ENCODE measurements at places on chromosomes 3 and 15.

- DNase-seq, result no peak
These were observed 72.3 kb upstream of the PDZRN3 start for GRCh38 chr3:73697020-73697419.

- DNase-seq, result no peak
These were observed 9.1 kb downstream of the GHRL start for GRCh38 chr3:10283638-10284037.

DNA sequence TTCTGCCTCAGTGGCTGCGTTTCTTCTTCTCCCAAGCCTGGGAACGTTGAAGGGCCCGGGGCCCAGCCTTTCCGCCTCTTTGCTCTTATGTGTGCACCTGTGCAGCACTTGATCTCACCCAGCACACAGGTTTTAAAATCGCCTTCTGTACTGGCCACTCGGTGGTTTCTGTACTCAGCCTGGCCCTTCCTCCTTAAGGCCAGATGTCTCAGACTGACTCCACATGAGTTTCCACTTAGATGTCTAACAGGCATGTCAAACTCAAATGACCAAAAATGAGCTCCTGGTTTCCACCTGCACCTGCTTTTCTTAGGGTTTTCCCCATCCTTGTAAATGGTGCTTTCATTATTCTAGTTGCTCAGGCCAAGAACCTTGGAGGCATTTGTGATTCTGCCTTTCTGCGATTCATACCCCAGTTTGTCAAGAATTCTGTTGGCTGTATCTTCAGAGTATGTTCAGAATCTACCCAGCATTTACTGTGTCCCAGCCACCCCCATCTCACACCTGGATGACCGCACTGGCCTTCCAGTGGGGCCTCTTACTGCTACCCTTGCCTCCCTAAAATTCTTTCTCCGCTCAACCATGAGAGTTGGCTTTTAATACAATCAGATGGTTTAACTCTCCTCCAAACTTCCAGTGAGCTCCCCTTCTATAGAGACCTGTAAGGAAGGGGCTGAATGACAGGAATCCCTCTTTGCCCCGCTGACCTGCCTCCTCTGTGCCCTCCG lies 2.2 kb upstream of the TRAK1 start:
- no peak for DNase-seq

DNA sequence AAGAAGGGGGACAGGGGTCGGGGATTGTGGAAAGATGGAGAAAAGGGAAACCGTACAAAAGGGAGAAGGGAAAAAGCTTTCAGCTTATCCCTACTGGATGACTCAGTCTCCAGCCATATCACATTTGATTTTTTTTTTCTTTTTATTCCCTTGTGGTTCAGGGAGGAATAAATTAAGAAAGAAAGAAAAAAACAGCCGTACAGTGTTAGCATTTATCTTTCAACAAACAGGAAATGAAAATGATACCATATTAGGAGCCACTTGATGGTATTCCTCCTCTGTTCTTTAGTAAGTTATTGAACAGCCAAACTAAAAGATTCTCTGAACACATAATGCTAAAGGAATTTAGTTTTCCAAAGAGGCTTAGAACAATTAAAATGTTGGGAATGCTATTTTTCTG lies 594.4 kb downstream of the FOXP1 start:
- no peak for DNase-seq

DNA sequence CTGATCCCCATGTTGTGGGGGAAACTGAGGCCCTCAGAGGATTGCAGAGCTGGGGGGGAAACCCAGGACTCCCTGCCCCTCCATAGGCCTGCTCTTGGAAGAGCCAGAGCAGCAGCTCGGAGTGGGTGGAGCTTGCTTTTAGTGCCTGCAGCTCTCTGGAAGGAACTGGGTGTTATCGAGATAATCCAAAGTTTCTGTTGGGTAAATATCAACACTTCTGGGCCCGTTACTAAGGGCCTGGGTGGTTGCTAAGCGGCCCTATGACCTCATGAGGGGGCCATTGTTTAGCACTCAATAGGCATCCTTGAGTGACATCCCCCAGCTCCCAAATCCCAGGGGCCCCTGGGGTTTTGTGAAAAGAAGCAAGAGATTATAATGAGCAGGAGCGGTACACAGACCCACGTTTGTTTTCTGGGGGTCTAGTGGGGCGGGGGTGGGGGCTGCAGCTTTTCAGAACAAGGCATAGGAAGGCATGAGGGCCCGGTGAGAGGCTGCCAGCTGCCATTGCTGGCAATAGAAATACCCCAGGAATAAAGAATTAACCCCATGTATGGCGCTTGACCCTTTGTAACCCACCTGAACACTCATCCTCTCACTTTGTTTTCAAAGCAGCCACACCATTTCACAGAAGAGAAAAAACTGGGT lies 48.3 kb upstream of the ATP2B2 start:
- no peak for DNase-seq

DNA sequence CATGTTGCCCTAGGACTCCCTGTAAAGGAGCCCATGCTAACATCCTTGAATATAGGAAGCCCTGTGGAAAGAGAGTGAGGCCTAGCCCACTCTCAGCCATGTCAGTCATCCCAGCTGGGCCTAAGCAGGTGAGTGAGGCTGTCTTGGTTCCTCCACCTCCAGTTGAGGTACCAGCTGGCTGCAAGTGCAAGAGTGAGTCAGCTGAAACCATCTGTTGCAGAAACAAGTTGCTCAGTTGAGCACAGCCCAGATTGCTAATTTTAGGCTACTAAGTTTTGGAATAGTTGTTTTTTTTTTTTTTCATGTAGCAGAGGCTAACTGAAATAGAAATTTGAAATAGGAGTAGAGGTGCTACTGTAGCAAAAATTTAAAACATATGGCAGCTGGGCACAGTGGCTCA lies 43.7 kb upstream of the ADPGK start:
- DNase-seq, result no peak

DNA sequence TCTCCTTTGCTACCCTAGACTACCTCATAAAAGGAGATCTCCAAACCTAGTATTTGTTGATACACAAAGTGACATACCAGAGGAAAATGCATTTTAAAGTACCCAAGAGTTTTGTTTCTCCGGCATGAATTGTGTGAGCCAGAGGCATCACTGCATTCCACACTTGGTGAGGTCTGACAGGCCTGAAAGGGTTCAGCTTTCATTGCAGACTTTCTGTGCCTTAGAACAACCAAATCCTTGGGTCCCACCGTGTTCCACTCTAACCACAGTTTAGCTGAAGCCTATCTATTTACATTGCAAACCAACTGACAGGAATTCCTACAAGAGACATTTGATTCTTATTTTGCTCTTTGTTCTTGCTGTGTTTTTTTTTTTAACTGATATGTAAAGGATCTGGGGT lies 21.0 kb upstream of the EID1 start:
- DNase-seq, result no peak

DNA sequence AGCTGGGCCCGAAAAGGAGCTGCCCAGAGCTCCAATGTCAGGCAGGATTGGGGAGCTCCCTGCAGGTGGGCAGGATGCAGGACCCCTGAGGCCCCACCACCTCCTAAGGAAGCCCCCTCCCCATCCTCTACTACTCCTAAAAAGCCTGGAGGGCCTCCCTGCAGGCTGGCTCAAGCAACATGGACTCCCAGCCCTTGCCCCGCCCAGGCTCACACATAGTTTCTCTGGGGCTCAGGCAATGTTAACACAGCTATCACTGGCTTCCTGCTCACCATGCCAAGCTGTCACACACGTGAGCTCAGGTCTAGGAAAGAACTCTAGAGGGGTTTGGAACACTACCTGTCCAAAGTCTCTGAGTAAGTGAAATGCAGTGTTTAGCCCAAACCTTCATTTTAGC lies 65.4 kb upstream of the ZNF148 start:
- DNase-seq, result no peak

- DNase-seq, result peak; percentile 71
These were observed at the start of gene MESP2 for GRCh38 chr15:89776274-89777072. Gene MESP2 (plus strand): TSS chr15:89776332. CDS start chr15:89776358, 26 bp downstream.

DNA sequence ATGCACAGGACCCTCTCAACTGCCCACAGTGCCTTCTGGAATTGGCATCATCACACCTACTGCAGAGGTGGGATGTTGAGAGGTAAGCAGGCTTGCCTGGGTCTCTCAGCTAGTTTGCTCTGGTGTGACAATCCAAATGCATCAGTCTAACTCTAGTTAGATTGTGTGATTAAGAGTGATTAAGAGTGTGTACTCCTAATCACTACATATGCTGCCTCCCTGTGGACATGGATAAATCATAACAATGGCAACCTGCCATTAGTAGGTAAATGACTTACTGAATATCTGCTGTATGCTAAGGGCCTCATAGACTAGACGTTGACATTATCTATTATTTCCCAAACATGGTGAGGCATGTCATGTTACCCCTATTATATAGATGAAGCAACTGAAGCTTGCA lies 342.1 kb downstream of the OCA2 start:
- DNase-seq, result no peak

DNA sequence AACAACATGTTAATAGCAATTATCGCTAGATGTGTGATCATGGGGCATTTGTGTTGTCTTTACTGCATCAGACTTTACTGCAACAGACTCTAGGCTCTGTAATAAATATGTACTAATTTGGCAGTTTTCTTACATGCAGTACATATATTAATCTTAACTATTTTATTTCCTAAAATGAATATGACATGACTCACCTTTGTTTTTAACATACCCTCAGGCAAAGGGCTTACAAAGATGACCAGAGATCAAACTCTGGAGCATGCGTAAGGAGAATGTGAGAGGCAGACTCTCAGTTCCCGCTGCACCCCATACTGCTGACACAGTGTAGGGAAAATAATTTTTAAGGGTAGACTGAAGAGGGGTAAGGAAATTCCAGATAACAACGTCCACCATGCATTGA lies 7.2 kb upstream of the FAM174B start:
- DNase-seq, result no peak

DNA sequence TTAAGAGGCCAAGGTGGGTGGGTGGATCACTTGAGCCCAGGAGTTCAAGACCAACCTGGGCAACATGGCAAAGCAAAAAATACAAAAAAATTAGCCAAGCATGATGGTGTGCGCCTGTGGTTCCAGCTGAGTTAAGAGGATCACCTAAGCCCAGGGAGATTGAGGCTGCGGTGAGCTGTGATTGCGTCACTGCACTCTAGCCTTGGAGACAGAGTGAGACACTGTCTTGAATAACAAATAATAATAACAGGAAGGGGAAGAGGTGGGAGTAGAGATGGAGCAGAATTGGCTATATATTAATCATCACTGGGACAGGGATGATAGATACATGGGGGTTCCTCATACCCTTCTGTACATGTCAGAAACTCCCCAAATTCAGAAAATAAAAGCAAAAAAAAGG lies 23.8 kb upstream of the NMB start:
- peak; percentile 54 for DNase-seq

GRCh38 chr15:74773731-74774252 lies 8.1 kb upstream of the CSK start:
- no peak for DNase-seq

- no peak for DNase-seq
These were observed 18.2 kb upstream of the EHHADH start for GRCh38 chr3:185272033-185272432.

DNA sequence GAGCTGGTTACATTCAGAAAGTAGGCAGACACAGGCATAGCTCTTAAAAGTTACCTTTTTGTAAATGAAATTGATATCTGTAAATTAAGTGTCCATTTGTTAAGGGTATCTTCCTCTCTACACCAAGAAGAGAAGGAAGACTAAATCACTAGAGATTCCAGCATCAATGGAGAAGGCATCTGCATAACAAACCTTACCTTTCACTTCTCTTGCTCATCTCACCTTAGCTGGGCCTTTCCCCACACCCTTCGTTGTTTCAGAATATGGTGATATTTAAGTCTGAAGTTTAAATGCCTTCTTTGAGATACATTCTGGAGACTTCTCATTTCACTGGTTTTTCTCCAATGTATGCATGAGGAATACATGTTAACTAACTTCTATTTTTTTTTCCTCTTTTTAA lies 54.5 kb upstream of the TGFBR2 start:
- no peak for DNase-seq

- DNase-seq, result no peak
These were observed 121.9 kb downstream of the CHST2 start for GRCh38 chr3:143241481-143241951.

- no peak for DNase-seq
These were observed 3.5 kb downstream of the SLITRK3 start for GRCh38 chr3:165192610-165193192.

GRCh38 chr3:187708696-187709095 lies 6.3 kb upstream of the RTP2 start:
- no peak for DNase-seq

GRCh38 chr15:68672251-68672650 lies 93.5 kb downstream of the CORO2B start:
- no peak for DNase-seq

GRCh38 chr3:147356909-147357900 lies 49.1 kb downstream of the ZIC4 start:
- no peak for DNase-seq

DNA sequence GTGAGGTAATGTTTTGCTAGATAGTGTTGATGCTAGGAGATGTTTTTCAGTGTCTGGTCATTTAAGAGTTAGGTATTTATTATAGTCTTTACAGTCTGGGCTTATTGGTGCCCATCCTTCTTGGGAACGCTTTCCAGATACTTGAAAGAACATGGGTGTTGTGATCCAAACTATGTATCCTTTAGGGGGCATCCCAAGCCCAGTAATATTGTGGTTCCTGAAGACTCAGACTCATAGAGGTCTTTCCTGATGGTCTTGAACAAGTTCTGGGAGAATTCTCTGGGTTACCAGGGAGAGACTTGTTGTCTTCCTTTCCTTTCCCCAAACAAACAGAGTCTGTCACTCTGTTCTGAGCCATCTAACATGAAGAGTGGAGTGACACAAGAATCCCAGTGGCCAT lies 99.7 kb upstream of the LRRC3B start:
- no peak for DNase-seq

GRCh38 chr15:65783872-65784271 lies 8.2 kb downstream of the DENND4A start:
- no peak for DNase-seq

DNA sequence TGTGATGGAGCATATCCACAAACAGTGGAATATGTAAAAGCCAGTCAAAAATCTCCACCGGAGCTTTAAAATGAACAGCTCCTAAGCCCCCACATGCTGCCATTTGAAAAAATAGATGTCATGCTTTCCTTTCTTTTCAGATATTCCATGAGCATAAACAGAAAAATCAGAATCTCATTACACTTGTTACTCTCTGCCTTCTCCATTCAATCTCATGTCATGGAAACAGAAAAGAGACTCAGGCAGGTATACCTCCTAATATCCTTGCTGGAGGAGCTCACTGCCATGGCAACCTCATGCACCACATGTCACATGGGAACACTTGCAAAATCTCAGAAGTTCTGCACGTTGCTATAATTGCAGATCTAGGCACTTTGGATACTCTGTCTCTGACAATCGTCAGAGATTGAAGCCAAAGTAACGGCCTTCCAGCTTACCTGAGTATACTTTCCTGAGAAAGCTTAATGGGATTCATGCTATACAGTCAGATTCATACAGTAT lies 317.0 kb upstream of the ADAMTS9 start:
- DNase-seq, result no peak

DNA sequence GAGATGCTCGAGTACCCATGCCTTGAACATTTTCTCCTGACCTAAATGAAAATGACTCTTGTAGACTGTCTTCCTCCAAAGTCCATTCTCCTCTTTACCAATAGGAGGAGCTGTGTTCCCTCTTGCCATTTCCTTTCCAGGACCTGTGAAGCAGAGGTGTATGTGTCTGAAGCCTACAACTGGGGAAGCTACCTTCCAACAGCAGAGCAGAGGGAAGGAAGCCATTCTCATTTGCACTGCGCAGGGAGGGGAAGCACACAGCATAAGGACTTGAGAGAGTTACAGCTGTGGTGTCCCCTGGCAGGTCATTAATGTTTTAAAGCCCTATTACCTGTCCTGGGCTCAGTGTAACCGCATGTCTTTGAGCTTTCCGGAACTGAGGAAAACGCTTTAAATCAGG lies 38.7 kb downstream of the HSPBAP1 start:
- DNase-seq, result no peak

- DNase-seq, result no peak
These were observed 356.6 kb upstream of the GRM7 start for GRCh38 chr3:6504347-6504746.

All from stimulated activated CD4-positive, alpha-beta T cell treated with anti-CD3 and anti-CD28 coated beads, Interleukin-15, amount 100 ng/mL, for 24 hours (primary cell).